ENCODE measurements at places on chromosomes 3 and 15.
A peak's percentile ranks its signal among the peaks of the same experiment; 100 is the strongest.

DNA sequence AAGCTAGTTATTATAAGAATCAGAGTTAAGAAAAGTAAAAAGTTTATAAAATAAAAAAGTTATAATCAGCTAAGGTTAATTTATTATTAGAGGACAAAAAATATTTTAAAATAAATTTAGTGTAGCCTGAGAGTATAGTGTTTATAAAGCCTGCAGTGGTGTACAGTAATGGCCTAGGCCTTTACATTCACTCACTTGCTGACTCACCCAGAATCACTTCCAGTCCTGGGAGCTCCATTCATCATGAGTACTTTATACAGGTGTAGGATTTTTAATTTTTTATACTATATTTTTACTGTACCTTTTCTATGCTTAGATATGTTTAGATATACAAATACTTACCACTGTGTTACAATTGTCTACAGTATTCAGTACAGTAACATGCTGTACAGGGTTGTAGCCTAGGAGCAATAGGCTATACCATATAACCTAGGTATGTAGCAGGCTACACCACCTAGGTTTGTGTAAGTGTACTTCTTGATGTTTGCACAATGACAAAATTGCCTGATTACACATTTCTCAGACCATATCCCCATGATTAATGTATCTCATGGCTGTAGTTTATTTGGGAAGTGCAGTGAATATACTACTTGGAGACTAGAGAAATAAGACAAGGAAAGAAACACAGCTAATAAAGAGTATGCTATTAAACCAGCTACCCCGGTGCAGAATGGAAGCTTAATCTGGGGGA lies 101.9 kb upstream of the GALNT15 start:
- peak; percentile 66 for DNase-seq

DNA sequence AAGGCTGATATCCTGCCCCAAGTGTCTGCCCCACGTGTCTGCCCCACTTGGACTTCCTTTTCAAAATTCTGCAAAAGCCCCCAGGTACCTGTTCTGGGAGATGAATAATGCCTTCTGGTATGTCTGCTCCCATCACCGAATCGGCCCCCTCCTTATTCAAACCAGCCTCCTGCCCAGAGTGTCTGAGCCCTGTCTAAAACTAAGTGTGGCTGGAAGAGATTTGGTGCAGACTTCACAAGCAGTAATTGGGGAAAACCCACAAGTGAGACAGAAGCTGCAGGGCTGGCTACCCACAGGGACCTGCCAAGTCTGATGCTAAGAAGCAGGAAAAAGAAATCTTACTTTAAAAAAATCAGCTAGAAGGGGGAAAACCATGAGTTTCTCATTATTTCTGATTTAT lies 85.1 kb downstream of the DUT start:
- DNase-seq = no peak

- peak; percentile 40 for DNase-seq
These were observed 121.7 kb downstream of the CBLB start for GRCh38 chr3:105747060-105747541.

DNA sequence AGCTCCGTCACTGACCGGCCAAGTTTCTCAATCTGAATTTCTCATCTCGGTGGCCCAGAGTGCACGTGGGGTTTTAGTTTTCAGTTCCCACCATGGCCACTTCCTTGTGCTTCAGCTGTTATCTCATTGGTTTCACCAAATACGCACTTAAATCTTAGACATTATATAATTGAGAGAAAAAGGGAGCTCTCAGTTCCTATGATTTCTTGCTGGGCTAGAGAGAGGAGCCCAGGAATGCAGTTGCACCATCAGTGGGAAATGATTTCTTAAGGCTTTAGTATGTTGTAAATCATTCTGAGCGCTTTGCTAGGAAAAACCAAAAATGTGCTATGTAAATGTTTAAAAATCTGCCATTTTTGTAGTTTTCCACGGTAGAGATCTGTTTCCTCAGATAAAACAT lies 53.2 kb downstream of the OXNAD1 start:
- no peak for DNase-seq

DNA sequence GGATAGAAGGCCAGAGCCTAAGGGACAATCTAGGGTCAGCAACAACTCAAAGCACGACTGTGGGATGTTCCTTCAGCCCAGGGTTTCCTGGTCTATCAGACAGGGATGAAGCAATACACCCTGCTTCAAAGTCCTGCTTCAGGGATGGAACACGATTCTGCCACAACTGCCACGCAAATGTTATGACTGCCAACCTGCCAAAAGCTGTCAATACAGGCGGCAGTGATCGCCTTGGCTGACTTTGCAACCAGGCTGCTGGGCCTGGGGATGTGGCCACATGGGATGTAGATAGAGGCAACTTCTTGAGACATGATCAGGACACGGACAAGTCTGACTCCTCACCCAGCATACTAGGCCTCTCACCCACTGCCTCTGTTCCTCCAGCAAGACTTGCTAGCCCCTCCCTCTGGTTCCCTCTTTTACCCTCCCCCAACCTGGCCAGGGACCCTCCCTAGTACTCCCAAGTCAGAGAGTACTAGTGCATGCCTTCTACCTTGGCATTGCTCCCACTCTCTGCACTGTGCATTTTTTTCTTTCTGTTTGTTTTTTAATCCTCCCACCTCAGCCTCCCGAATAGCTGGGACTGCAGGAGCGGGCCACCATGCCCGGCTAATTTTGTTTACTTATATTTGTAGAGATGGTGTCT lies 7.6 kb downstream of the CCDC12 start:
- no peak for DNase-seq

- no peak for DNase-seq
These were observed 14.2 kb upstream of the SLC6A6 start for GRCh38 chr3:14388201-14388600.
